Activated naive CD8-positive, alpha-beta T cell treated with anti-CD3 and anti-CD28 coated beads, Interleukin-2, amount 50 U/mL, for 24 hours (primary cell): ENCODE measurements at places on chromosomes 6 and 20.

DNA sequence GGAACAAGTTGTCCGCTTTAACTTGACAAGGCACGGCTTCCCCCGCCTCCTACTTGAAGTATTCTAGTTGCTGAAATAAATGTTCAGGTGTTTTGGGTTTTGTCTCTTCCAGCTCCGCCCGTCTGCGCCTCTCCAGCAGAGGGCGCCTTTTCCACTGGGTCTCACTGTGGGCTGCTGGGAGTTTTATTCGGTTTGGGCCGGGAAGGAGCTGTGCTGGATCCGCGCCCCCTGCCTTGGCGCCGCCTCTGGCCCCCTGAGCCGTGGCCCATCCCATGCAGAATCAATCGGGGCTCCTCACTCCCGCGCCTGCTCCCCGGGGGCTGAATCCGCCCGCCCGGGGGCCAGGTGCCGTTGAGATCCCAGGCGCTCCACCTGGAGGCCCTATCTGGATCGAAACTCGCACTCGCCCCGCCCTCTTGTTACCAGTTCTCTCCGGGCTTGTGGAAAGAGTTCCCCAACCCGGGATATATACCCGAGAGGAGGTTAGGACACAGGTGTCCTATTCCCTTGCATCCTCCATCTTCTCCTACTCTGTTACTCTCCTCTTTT, 51.0 kb upstream of the TCF21 start:
- peak; percentile 67 for DNase-seq

- peak; percentile 22 for DNase-seq
Observed at GRCh38 chr6:53179961-53180651, 31.5 kb upstream of the GCM1 start.

DNA sequence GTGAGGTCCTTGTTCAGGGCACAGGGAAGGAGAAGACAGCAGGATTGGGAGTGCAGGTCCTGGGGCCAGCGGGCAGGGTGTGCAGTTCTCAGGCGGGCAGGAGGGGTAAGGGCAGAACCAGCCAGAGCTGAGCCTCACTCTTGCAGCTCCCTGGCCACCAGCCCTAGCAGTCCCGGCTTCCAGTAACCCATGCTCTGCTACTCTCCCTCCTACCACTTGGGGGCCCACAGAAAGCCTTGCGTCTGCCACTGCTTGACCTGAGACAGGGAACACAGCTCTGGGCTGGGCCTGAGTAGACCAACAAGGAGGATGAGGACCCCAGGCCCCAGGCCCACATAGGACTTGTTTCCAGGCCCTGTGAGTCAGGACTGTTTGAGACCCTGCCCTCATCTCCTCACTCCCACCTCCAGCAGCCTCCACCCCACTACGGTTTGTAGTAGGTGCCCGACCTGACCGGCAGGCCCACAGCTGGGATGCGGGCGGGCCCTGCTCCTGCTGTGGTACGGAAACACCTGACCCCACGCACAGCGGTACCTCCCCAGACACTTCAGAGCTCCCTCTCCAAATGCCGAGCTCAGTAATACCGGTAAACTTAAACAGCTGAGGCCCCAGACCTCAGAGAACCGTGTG, 39.2 kb downstream of the KCNK5 start:
- peak; percentile 20 for DNase-seq

- DNase-seq, result no peak
Observed at GRCh38 chr20:50499938-50500337, 10.2 kb upstream of the PTPN1 start.

DNA sequence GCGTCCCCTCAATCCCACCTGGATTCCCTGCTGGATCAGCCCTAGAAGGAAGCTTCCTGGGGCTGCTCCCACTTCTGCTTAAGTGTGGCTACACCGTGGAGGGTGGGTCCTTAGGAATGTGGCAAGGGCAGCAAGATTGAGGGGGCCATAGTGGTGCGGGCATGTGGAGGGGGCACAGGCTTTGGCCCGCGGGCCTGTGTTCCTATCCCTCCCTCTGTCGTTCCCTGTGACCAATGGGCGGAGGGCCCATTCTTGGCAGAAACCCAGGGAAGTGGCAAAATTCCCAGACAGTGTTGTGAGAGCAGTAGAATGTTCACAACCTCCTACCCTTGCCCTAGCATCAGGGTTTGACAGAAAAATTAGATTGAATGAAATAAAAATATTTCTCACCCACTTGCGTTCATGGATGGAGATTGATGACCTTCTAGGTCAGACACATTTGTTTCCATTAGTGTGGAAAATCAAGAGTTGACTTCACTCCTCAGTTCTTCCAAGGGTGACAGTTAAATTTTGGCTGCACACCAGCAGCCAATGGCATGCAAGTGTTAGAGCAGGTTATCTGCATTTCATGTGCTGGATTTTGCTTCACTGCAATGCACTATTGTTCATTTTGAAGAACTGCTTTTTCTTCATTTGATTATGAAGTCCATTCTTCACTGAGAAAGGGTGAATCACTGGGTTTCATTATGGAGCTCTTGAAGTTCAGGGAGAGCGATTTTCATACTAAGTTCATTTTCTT, 49.3 kb upstream of the AHI1 start:
- no peak for DNase-seq

GRCh38 chr6:134632024-134632423, 314.1 kb upstream of the SGK1 start:
- no peak for DNase-seq
